Stimulated activated CD4-positive, alpha-beta T cell treated with anti-CD3 and anti-CD28 coated beads, Interleukin-1b, Interleukin-23, amount 100 ng/mL, for 1 hour (primary cell): ENCODE measurements at places on chromosomes 3 and 15.

GRCh38 chr3:190909908-190910307 is 47.4 kb upstream of the GMNC start:
- no peak for DNase-seq

GRCh38 chr3:36461597-36461996 is 81.3 kb downstream of the STAC start:
- no peak for DNase-seq

GRCh38 chr15:87781959-87782625 is 474.4 kb downstream of the NTRK3 start:
- DNase-seq, result no peak

- no peak for DNase-seq
Measured at GRCh38 chr3:143442814-143443447, 323.4 kb downstream of the CHST2 start.

DNA sequence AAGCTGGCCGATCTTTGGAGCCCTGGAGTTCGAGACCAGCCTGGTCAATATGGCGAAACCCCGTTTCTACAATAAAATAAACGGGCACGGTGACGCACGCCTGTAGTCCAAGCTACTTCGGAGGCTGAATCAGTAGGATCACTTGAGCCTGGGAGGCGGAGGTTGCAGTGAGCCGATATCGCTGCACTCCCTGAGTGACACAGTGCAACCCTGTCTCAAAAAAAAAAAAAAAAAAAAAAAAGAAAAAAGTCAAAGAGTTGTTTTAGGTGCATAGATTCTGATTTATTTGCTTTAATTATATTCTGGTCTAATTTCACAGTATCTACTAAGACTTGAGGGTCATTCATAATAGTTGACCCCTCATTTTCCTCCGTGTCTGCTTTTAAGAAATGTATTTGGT is 1.7 kb downstream of the ARL13B start:
- DNase-seq, result no peak

GRCh38 chr3:196756732-196757131 is 17.1 kb downstream of the PAK2 start:
- DNase-seq, result no peak

- no peak for DNase-seq
Measured at GRCh38 chr15:96264351-96264798, 66.1 kb upstream of the NR2F2 start.

DNA sequence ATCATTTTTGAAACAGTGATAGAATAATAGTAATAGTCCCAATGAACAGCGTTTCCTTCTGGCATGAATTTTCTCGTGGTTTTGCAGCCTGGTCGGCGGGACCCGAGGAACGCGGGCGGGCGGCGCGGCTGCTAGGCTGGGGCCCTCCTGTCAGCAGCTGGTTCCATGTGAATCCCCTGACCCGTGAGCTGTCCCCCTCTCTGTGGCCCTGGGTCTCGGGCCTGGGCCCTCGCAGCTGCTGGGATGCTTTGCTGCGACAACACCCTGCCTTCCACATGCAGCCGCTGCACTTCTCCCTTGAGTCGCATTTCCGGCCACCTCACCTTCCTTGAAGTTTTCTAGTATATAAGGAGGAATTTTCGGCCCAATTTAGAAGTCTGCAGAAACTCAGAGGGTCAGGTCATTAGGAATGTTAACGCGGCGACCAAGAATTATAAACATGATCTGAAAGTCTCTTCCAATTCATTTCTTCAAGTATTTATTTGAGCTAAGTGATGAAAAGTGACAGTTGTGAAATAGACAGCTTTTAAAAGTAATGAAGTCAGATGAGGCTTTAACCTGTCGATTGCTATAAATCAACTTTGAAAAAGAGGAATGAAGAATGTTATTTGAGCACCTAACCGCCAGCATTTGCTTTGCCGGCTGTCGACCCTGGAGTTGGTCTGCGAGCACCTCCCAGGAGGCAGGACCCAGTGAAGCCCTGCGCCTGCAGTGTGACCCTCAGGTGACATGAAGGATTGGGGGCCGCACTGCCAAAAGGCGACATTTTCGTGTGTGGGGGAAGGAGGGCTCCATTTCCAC is 27.7 kb downstream of the NR2F2 start:
- DNase-seq, result no peak

DNA sequence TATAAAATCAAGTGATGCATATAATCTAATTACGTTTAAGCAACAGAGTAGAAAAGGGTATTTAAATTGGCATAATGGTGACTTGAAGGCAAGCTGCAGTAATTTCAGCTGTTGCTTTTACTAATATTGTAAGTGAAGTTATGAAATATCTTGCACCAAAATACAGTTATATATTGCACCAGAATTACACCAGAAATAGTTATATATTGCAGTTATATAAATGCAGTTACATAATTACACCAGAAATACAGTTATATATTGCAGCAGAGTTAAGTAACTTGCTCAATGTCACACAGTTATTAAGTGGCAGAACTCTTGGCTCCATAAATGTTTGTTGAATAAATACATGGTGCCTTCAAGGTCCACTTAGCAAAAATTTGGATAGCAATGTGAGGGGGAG is 51.4 kb downstream of the PCOLCE2 start:
- DNase-seq, result no peak

DNA sequence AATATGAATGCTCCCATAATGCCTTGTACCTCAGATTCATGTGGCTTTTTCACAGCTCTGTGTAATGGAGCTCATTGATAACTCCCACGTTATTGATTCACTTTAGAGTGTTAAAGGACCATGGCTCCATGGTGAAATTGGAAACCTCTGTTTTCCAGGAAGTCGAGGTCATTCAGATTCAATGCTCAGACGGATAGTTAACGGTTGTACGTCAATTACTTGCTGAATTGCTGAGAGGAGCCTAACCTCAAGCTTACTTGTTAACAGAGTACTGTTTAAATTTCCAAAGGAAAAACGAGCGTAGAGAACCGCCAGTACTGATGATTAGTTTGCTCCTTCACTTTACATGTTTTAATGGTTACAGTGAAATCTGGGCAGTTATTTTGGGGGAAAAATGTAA is 11.1 kb downstream of the ABHD17C start:
- DNase-seq, result no peak

GRCh38 chr15:31322504-31322903 is 4.1 kb upstream of the KLF13 start:
- DNase-seq, result no peak

- no peak for DNase-seq
Measured at GRCh38 chr15:83322061-83322460, 37.6 kb upstream of the BNC1 start.

DNA sequence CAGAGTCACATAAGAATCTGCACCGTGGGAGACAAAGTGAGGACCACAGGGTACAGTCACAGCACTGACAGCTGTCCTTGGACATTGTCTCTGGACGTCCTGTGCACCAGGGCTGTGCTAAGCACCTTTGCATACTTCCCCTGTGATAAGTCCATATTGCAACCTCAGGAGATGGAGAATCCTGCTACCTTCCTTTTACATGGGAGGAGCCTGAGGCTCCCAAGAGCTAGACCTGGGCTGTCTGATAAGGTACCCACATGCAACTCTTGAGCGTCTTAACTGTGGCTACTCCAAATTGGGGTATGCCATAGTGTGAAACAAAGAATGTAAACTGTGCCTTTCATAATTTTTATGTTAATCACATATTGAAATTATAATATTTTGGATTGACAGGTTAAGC is 2.5 kb upstream of the FETUB start:
- no peak for DNase-seq

DNA sequence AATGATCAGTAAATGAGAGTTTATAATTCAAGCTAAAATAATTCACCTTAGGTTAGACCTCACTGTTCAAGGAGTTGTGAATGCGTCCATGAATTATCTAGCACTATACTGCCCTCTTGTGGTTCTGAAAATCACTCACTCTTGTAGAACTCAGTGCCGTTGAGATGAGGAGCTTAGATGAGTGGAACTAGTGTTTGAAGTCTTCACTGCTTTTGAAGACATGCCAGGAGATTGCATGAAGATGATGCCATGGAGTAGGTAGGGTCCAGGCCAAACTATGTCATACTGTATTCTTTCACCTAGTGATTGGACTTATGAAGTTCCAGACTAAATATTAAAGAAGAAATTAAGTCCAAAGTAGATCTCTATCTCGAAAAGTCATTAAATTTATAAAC is 28.8 kb downstream of the LYSMD4 start:
- DNase-seq, result no peak

DNA sequence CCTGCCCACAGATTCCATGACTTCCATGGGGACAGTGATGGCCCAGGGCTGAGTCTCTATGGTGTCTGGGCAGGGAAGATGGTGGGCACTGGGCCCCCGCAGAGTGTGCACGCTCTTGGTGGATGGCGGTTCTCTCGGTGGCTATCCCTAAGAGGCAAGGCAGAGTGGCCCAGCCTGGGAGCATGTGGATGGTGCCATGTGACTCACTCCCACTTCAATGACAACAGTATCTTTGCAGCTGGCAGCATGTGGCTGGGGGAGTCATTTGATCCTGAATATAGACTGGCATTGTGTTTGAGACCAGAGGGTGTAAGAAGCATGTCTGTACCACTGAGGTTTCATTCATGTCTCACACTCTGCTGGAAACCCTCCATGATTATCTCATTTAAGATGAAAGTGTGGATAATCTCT is 101.2 kb downstream of the CORO2B start:
- no peak for DNase-seq

- DNase-seq, result no peak
Measured at GRCh38 chr3:186226482-186226881, 117.6 kb upstream of the ETV5 start.

GRCh38 chr3:79766496-79767193 is 1.2 kb downstream of the ROBO1 start:
- DNase-seq, result no peak

DNA sequence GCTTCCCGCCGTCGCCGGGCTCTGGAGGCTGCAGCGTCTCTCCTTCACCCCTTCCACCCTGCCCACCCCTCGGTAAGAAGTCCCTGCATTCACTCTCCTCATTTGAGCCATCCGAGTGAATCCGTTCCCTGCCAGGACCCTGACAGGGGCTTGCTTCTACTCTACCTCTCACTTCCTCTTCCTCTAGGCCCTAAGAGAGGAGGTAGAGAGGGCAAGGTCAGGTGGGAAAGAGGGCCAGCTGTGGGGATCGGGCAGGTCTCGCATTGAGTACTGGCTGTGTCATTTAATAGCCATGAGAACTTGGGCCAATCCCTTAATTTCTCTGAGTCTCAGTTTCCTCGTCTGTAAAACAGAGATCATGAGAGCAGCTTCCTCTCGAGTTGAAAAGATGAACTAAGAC is 283.6 kb downstream of the UACA start:
- no peak for DNase-seq

GRCh38 chr3:13301286-13301987 is 118.7 kb downstream of the NUP210 start:
- no peak for DNase-seq

- no peak for DNase-seq
Measured at GRCh38 chr15:101017093-101017754, 98.1 kb downstream of the LRRK1 start.

DNA sequence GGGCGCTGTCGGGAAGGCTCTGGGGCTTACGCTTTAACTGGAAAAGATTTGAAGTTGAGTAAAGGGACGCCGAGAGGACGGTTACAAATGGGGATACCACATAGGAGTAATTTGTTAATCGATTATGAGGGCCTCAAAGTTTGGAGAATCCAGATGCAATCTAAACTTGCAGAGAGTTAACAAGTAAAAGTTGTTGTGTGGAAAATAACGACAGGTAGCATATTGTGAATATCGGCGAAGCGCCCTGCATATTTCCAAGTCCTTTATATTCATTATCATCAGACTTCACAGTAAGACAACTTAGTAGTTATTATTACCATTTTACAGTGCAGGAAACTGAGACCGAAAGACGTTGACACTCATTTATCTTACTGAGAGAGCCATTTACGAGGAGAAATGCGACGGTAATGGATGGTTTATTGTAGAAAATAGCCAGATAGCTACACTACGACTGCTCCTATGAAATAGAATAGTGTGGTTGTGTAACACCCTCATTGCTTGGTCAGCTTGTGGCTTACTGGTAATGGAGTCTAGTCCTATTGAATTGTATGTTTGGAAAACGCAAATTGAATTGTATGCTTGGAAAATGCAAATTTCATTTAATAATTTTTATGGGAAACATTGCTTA is 700 bp downstream of the MKRN2 start:
- no peak for DNase-seq

DNA sequence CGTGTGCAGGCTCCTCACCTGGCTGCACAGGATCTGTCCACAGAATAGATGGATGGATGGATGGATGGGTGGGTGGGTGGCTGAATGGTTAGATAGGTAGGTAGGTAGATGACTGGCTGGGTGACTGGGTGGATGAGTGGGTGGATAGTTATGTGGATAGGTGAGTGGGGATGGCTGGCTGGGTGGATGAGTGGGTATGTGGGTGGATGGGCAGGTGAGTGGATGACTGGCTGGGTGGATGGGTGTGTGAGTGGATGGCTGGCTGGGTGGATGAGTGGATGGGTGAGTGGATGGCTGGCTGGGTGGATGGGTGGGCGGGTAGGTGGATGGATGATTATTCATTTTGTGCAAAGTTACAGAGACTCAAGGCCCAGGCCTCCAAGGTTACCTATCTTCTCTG is 172.9 kb upstream of the CTDSPL start:
- DNase-seq, result no peak

- no peak for DNase-seq
Measured at GRCh38 chr15:90463381-90463780, 66.3 kb upstream of the CRTC3 start.

GRCh38 chr15:80003934-80004472 is 33.0 kb upstream of the BCL2A1 start:
- DNase-seq, result no peak

- DNase-seq, result no peak
Measured at GRCh38 chr3:25421747-25422146, 6.3 kb upstream of the RARB start.

GRCh38 chr3:33892655-33893054 is 94.2 kb downstream of the PDCD6IP start:
- DNase-seq, result no peak

DNA sequence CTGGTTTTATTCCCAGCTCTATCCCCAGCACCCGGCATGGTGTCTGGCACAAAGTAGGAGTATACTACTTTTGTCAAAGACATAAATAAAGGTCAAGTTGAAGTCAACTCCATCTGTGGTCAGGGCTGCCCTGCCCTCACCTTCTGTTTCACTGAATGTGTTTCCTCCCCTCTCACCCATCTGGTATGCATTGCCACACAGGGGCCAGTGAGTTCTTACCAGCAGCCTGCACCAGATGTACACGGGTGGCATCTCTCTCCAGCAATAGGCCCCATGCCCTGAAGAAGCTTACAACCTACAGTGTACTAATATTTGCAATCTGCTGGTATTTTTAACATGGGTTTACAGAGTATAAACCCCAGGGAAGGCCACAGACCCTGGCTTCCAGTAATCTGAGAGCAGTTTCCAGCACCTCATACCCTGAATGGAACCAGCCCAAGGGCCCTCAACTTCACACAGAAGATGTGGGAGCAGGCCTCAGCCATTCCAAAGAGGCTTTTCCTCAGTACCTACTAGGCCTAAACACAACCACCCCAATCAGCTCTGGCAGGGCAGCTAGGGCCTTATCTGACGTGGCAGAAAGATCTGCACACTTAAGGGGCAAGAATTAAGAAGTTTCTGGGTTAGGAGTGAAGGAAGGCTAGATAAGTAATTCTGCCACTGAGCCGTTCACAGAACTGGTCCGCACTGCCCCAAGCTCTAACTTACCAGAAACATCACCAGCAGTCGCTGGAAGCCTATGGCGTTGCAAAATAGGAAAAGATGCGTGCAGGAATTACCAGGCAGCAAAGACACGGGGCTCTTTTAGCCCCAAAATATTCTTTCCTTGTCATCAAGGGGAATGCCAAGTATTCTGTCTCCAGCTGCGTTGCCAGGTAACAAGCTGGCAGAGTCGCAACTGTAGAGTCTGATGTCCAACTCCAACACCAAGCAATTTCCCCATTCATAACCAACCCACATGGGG is 2.1 kb downstream of the IDH2 start:
- DNase-seq, result no peak
